NCI-H2227 treated with DMSO at 0.1 percent for 48 hours (cell line): ENCODE measurements at places on chromosomes 2 and 18.

DNA sequence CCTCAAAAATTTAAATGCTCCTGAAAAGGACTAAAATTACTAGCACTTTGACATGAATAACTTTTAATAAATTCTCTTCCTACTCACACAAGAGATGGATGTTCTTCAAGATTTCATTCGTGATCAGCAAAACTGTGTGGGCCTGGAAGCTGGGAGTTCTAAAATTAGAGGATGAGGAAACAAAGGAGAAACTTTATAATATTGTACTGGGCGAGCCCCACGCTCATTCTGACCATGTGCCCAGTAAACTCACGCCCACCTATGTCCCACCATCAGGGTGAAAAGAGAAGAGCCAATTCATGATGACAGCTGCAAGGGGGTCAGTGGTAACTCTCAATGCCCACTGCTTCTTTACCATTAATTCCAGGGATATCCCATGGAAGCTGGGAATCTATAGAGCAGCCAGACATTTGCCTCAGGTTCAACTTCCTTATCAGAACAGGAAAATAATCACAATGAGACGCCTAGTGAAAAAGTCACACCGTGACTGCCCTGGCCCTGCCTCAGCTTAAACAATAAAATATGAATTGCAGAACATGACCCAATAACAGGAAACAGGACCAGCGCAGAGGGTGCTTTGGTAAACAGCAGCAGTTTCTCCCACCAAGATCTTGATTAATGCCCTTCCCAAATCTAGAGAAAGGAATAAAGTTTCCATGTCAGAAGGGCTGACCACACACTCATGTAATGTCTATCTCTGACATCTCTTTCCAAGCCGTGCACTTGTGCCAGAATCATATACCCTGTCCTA lies 438.6 kb downstream of the TXNL1 start:
- no peak for DNase-seq

DNA sequence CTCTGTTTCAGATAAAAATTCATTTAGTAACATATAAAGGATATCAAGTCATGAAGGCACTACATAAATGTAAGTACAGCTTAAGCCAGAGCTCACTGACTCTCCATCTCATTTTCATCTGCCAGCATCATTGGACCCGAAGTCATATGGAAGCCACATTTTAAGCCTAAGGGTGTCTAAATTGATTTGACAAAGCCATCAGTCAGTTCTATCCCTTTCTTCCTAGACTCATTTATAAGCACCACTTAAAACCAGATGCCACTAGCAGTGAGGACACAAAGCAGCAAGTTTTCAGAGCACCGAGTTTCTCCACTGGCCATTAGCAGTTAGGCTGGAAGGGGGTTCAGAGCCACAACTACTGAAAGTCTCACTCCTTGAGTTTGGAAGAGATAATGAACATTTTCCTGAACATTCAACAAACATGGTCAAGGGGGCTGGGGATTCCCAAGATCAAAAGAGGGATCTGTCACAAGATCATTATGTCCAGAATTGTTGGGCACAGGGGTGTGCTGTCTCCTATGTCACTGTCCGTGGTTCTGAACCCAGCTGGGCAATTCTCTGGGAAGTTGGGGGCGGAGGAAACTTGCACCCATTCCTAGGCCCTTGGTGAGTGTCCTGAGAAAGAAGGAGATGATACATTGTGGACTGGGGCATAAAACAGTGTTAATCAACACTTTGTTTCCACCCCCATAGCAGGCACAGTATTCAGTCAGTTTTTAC lies 158.5 kb upstream of the LMAN1 start:
- DNase-seq, result no peak

- DNase-seq, result no peak
These were observed 366.6 kb downstream of the FSIP2 start for GRCh38 chr2:186105016-186105724.

- DNase-seq, result no peak
These were observed 432.1 kb upstream of the DCC start for GRCh38 chr18:51907687-51908597.

- DNase-seq, result no peak
These were observed 227.2 kb upstream of the SPHKAP start for GRCh38 chr2:228408529-228409227.

DNA sequence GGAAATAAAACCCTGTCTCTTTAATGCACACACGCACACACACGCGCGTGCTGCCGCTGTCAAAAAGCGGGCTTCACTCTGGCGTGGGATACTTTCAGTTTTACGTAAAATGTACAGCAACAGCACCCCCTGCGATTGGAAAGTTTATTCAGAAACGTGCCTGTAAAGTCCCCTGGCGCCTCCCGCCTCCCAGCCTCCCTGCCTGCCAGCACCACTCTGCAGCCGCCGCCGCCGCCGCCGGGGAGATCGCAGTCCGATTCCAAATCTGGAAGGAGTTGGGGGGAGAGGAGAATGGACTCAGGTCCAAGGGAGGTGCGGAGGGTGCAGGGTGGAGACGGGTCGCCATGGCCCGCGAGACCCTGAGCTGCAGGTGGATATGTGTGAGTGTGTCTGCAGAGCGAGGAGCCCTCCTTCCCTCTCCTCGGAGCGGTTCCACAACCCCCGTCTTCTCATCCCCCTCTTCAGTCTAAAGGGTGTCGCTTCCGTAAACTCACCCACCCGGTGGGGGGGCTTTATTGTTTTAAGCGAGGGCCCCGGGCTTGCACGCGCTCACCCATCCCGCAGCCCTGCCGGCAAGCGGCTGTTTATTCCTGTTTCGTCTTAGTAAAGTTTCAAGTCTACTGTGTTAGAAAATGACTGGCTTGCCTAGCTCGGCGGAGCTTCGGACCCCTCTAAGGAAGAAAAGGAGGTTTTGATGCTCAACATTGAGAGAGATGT lies 1.8 kb upstream of the BCL11A start:
- DNase-seq, result peak; percentile 62

DNA sequence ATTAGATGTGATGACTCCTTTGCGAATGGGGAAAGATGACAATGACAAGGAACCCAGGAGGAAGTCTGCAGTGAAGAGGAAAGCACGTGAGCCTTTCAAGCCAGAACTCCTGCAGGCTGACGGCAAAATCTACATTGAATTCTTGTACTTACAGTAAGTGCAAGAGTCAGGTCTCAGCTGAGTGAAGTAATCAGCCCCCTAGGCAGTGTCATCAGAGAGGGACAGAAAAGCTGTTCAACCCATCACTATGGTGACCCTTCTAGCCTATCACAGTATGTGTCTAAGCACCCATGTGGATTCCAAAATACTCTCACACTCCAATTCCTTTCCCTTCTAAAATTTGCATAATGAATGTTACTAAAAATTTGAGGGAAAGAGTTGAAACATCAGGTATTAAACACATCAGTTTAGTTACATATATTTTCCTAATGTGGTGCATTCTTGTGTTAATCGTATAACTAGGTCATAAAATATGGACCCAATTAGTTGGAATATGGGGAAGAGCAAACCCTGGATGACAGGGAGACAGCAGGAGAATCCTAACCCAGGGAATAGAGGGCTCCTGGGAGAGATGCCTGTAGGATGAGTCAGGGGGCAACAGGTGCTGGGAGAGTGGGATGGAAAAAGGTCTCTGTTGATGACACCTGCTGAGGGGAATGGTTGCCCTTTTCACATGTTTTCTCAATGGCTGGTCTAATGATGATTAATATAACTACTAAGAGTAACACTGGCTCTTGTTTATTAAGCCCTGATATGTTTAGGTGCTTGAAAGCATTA lies 39.5 kb downstream of the VWC2L start:
- DNase-seq, result no peak

DNA sequence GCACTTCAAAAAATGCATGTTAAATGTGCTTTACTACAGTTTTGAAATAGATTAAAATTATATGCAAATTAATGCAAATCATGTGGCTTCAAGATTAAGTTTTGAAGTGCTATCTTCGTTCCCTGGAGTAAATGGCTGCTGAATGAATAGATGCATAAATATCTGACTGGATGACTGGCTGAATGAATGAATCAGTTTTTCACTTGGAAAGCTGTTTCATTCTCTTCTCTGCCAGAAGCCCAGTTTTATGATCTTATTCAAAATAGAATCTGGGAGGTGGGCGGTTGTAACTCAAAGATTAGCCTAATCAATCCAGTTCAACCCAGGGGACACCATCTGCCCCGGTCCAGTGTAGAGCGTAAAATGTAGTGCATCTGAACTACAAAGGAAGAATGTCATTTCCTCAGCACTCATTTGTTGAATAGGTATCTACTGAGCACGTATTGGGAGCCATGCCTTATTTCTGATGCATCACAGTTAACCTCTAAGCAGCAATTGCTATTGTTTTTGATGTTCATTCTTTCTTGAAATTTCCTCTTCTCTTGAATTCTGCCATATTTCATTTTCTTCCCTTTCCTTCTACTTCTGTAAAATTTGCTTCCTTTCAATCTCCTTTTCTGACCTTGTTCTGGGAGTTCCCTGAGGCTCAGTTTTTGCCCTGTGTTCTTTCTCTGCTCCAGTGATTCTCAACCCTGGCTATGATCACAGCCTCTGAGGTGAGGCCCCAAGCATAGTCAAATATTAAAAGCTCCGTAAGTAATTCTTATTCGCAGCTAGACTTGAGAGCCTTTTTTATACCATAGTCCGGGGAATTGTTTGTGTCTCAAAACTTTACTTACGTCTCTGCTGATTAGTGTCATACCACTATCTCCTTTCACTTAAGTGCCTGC lies 282.7 kb downstream of the PARD3B start:
- DNase-seq, result no peak

GRCh38 chr2:112345030-112346027 lies 69.9 kb downstream of the ZC3H6 start:
- DNase-seq, result peak; percentile 61

DNA sequence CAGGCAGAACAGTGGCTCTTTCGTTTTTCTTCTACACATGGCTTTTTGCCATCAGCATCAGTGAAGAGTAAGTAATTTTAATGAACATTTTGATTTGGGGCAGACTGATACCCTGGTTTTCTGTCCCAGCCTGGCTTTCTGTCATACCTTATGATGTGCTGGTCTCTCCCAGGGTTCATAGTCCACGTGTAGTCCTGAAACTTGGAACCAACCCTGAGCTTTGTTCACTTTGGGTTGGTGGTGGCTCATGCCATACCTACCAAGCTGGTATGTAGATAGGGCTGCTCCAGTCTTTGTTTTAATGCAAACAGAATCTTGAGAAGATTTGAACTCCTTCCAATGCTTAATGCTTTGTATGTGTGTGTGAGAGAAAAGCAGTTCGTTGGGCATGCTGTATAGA lies 4.9 kb downstream of the COPS7B start:
- DNase-seq, result no peak

- no peak for DNase-seq
These were observed 223.5 kb downstream of the RDH14 start for GRCh38 chr2:18336975-18337374.

DNA sequence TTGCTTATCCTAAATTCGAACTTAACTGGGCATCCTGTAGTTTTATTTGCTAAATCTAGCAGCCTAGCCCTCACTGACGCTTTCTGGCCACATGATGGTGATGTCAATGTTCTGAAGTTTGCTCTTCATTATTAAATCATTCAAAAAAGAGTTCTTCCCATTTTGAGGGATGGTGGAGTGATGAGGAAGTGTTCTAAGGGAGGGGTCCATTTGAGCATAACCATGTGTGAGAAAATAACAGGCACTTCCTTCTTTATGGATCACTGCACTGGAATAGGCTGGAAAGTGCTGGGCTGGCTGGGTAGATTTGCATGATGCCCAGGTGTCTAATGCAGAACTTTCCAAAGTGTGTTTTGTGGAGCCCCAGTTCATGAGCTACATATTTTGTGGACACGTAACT lies 74.2 kb downstream of the TNFRSF11A start:
- DNase-seq, result no peak

GRCh38 chr18:36436387-36436786 lies 138.9 kb downstream of the FHOD3 start:
- DNase-seq, result no peak

DNA sequence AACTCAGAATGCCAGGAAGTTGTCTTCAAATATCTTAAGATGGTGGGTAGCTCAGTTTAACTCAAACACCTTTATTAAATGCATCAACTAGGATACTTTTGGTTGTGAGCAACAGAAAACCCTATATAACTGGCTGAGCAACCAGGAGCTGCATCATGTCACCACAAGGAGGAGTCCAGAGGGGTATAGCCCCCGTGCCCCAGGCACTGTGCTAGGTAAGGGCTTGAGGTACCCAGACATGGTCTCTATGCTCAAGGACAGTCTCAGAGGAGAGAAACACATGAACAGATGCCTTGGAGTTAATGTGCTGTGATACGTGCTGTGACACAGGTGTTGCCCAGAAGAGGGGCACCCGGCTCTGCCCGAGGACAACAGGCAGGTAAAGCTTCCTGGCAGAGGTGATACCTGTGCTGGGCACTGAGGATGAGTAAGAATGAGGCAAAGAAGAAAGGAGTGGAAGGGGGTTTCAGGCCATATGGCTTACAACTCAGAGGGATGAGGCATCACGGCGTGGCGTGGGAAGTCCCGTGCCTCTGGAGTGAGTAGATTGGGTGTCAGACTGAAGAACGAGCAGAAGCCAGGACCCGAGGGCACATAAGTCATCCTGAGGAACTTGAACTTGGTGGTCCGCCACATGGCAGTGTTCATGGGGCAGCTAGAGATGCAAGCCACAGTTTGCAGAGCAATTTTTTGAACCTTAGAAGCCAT lies 32.0 kb upstream of the CAB39 start:
- no peak for DNase-seq

DNA sequence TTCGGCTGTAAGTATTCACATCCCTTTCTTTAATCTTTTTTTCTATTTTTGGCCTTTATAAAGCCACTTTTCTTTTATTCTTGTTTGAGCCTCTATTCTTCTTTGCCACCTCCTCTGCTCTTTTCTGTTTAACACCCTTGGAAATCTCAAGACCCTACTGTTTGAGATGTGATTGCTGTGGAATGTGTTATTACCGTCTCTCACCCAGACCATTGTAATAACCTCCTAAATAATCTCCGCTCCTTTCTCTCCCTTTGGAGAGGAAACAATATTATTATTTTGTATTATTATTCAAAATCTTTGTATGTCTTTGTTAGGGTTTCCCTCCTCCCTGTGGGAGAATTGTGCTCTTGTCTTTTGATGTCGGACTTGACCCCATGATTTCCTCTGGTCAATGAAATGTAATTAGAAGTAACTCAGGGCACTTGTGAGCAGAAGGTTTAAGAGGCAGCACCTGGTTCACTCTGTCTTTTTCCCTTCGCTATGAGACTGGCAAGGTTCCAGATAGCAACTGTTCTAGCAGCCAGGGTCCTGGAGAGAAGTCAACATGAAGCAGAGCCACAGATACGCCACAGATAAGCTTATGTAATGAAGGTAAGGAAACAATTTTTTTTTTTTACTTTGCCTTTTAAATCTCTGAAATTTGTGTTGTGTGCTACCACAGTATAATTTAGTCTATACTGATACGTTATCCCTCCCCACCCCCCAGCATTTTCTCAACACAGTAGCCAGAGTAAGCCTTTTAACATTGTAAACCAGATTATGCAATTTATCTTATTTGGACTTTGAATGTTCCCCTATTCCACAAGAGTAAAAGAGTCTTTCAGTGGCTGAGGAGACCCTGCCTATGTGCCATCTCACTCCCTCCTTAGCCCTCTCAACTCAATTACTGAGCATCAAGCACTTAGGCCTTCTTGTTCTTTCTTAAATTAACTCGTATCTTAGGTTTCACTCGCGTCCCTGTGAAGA lies 601.2 kb upstream of the ZNF804A start:
- peak; percentile 95 for DNase-seq
